ENCODE measurements at places on chromosomes 5 and 9.

GRCh38 chr5:116009806-116010205 lies 22.5 kb upstream of the ARL14EPL start:
- DNase-seq, result no peak

DNA sequence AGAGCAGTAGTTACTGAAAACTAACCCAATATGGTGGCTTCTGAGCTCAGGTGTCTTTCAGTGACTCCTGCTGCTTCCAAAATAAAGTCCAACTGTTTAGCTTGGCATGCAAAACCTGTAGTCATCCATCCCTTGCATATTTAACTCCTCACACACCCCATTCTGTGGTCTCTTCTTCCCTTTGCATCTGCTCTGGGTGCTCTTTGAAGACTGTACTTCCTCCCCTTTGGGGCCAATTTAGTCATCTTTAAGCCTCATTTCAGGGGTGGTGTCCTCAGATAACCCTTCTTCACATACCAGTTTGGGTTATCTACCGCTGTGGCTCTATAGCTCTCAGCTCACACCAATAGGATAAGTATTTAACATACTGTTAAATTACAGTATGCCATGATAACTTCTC lies 209.9 kb upstream of the DMRT1 start:
- no peak for DNase-seq

DNA sequence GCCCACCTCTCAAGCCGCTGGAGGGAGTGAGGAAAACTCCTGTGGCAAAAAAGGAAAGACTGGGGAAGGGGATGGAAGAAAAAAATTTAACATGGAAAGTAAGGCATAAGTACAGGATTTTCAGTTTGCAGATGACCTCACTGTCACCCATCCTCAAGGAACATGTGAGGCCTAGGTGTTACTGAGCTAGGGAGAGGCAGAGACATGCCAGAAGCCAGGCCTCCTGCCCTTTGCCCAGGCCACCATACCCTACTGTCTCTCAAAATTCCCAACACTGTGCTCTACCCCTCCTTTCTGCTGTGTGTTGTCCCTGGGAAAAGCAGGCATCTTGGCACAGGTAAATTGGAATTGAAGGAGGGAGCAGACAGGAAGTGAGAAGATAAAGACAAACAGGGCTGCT lies 4.4 kb upstream of the MGAT1 start:
- no peak for DNase-seq

GRCh38 chr5:113356487-113356886 lies 78.3 kb downstream of the TSSK1B start:
- DNase-seq, result no peak

- no peak for DNase-seq
Measured at GRCh38 chr9:16052757-16053530, 500.1 kb downstream of the CCDC171 start.

- DNase-seq, result no peak
Measured at GRCh38 chr9:103025796-103026195, 30.7 kb downstream of the CYLC2 start.

GRCh38 chr5:125045646-125046045 lies 299.2 kb upstream of the ZNF608 start:
- no peak for DNase-seq

DNA sequence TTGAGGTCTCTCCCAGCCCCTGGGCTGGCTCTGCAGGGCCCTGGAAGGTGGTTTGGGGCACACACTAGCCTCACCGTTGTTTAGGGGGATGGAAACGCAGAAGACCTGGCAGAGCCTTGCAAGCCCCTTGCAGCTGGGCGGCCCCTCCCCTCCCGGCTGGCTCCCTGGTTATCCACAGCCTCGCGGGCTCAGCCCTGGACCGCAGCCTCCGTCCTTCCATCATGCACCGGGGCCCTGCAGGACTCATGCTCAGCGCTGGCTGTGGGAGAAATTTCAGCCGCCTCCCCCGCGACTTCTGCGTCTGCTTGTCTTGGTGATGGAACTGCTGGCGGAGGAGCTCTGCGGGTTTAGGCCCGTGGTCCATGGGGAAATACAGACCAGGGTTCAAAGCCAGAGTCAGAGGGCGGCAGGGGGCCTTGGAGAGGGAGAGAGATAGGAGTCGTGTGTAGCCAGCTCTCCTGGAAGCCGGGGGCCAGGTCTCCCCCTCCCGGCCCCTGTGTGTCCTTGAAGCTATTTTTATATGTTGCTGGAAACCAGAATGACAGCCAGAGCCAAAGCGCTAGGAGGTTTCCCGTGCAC lies 75.8 kb upstream of the IER5L start:
- DNase-seq, result no peak

- DNase-seq, result no peak
Measured at GRCh38 chr5:67187006-67187715, 9.4 kb downstream of the CD180 start.

- no peak for DNase-seq
Measured at GRCh38 chr5:133367071-133367786, 245.1 kb downstream of the FSTL4 start.

GRCh38 chr5:14414656-14415023 lies 167.0 kb upstream of the OTULINL start:
- DNase-seq, result no peak

- DNase-seq, result no peak
Measured at GRCh38 chr5:5781335-5781734, 358.9 kb downstream of the ICE1 start.

DNA sequence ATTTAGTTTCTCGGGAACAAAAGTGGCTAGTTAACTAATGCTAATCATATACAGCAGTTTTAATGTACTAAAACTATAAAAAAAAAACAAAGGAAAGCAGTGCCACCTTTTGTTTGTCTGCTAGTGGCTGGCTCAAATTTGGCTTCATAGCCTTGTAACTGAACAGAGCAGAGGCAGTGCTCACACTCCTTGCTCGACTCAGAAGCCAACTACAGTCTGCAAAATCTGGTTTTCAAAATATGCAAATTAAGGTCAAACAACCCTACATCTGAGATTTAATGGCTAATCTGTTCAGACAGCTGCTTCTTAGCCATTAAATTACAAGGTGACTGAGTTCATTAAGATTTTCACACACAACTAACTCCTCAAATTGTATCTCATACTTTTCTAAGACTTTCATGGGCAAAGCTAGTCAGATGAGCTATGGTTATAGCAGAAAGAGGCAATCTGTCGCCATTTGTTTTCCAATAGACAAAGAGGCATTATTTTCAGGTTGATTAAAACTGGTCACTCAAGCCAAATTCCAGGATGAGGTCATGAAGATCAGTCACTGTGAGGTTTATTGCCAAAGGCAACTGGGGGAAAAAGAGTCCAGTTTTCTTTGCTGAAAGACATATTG lies 56.8 kb upstream of the EPB41L4A start:
- DNase-seq, result no peak

DNA sequence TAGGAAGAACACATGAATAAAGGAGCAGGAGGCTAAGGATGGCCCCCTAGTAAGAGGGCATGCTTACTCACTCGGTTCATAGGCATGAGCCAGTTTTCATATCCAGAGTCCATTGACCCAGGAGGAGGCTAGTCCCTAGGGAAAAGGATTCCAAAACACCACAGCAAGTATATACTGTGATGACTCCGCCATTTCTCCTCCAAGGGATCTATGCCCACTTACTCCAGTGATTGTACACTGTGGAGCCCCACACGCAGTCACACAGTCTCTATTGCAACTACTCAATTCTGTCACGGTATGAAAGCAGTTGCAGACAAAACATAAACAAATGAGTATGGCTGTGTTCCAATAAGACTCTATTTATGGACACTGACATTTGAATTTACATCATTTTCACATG lies 117.7 kb upstream of the ALDH1B1 start:
- DNase-seq, result no peak

GRCh38 chr5:122129306-122129705 lies at the start of gene ZNF474:
Gene ZNF474 (plus strand): TSS chr5:122129546. CDS start chr5:122151991, 22,445 bp downstream.
- DNase-seq, result no peak

DNA sequence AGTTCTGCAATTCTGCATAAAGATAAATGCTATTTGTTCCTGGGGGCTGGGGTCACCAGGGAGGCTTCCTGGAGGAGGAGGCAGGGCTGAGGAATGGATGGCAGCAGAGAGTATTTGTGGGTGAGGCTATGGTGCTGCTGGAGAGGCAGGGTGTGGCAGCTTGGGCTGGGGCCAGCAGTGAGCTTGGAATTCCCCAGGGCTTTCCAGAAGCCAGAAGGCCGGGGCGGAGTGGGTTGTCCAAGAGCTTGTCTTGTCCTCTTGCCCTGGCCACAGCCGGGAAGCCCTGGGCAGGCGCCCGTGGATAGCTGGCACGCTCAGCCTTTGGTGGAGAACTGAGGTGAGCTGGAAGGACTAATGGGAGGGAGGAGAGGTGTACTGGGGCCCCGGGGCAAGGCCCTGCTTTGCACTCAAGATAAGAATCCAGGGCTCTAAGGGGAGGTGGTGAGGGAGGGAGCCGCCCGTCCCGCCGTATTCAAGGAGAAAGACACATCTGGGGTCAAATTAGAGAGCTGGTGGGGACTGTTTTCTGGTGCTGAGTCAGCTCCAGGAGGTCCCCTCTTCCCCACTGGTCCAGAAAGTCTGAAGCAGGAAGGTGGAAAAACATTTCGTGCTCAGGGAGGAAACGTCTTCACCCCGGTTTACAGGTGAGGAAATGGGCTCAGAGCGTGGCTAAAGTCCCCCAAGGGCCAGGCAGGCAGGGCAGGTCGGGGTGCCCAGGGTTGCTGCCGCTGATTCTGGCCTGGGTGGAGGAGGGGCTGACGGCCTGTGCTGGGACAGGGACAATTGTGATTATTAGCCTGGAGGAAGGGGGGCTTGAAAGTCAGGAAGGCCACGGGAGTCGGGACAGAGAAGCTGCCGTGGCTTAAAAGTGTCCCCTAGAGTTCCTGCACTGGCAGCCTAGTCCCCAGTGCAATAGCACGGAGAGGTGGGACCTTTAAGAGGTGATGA lies 26.9 kb upstream of the CNOT6 start:
- no peak for DNase-seq

DNA sequence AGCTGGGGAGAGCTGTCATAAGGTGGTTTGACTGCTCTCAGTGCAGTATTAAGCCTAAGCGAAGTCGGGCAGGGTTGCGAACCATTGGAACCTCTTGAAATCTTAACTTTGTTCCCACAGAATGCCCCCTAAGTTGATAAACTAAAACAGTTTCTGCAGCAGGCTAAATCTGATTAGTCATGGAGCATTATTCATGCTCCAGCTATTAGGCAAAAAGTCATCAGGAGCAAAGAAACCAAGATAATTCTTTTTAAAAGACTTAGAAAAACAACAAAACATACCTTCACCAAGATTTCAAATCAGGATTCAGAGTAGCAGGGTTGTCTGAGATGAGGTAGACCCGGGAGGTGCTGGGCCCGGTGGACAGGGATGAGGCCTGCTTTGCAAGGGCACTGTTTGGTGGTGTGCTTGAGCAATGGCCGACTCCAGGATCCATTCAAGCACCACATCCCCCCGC lies 69.9 kb upstream of the PLPP1 start:
- DNase-seq, result no peak

- DNase-seq, result no peak
Measured at GRCh38 chr5:151107738-151108520, 27.1 kb upstream of the TNIP1 start.

DNA sequence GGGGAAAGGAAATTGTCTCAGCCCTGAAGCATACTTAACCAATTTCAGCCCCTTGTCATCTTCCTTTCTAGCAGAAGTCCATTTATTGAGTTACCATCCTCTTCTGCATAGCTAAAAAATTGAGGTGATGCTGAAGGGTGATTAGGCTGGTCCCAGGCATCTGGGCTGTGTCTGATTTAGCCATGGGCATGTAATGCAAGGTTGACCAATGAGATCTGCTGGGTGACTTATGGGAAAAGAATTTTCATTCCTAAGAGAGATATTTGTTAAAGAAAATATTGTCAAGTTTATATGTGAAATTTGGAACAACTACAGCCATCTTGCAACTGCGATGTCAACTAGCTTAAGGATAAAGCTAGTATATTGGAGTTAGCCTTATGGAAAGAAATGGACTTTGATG lies 5.1 kb downstream of the ITGA2 start:
- no peak for DNase-seq

GRCh38 chr9:115930472-115930871 lies 223.1 kb upstream of the PAPPA start:
- no peak for DNase-seq

DNA sequence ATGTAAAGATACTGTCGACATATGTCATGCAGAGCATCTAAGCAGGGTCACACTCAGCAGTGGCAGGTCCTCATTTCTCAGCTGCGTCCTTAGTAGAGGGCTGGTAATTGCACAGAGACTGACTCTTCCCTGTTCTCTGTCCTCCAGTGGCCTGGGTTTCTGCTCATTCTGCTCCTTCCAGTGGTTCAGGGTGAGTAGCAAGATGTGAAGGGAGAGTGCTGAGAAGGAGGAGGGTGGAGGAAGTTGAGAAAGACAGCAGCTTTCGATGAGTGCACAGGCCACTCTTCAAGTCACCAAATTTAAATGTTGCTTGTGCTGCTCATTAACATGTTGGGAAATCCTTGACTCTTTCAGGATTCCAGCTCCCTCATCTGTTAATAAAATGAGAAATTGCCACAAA lies 203.9 kb downstream of the FBXL7 start:
- DNase-seq, result no peak

- DNase-seq, result no peak
Measured at GRCh38 chr5:37396352-37396751, 17.2 kb downstream of the WDR70 start.

DNA sequence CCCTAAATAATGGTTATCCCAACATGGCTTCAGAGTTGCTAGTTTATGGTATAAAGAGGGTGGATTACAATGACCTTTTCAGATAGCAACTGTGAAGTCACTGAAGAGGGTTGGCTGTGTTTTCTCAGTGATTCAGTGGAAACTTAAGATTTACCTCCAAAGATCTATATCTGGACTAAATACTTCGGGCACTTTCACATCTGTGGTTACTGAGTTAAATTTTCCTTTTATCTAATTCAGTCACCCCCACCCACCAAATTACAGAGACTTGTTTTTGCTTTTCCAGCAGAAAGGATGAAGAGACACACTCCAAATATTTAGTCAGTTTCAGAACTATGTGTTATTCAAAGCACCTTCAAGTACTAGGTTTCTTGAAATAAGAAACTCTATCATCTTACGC lies 573.2 kb downstream of the CCDC171 start:
- no peak for DNase-seq

DNA sequence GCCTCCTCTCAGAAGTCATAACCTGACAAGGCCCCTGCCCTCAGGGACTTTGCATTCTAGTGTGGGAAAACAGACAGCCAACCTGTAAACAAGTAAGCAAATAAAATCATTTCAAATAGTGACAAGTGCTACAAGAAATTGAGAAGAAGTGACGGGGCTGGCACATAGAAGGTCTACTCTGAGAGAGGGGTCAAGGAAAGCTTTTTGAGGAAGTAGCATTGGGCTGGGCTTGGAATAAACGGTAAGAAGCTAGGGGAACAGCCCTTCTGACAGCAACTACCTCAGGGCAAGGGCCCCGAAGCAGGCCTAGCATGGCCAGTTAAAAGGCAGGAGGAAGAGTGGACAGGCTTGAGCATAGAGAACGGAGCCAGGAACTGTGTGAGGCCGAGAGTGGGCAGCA lies 4.8 kb upstream of the SLC2A8 start:
- no peak for DNase-seq

DNA sequence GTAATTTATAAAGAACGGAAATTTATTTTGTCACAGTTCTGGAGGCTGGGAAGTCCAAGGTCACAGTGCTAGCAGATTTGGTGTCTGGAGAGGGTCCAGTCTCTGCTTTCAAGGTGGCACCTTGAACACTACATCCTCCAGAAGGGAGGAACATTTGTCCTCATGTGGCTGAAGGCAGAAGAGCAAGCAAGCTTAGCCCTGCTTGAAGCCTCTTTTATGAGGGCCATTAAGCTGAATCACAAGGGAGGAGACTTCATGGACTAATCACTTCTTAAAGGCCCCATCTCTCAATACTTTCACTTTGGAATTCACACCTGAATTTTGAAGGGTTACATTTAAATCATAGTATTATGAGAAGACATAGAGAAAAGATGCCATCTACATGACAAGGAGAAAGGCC lies 215.4 kb upstream of the NFIL3 start:
- DNase-seq, result no peak

Data from stimulated activated CD4-positive, alpha-beta T cell treated with anti-CD3 and anti-CD28 coated beads, Interleukin-2, amount 100 ng/mL, for 24 hours (primary cell).